ENCODE measurements at places on chromosomes 3 and 15.

DNA sequence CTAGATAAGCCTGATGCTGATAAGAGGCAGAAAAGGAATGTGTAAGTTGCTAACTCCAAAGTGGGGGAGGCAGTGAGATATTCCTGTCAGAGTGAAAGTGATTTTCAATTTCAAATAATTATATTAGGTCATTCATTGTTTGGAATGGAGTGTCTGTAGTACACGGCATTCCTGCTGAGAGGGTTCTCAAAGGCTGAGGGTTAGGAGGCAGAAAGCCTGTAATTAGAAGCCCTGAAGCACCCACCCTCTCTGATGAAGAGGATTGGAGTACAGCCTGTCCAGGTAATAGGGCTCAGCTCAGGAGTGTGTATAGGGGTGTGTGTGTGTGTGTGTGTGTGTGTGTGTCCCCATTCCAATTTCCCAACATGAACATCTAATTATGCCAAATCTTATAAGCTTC, 486.8 kb downstream of the MAGI1 start:
- DNase-seq = no peak

DNA sequence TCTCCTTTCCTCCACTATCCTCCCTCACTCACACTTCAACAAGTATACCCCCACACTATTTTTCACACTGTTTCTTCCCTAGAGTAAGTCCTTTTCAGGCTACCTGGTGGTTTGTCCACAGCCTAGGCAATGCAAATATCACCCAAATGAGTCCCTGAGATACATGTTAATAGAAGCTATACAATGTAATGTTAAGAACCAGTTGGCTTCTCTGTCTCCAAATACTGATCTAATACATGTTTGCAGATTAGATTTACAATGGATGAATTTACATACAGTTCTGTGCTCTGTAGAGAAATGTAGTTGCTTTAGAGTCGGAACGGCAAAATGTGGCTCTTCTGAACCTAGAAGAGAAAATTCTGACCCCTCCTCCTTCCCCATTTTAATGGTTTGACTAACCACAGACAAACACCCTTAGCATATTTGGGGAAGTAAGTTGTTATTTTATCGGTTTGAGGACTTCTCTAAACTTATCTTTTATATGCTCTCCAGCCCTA, 63.6 kb upstream of the MBNL1 start:
- no peak for DNase-seq

DNA sequence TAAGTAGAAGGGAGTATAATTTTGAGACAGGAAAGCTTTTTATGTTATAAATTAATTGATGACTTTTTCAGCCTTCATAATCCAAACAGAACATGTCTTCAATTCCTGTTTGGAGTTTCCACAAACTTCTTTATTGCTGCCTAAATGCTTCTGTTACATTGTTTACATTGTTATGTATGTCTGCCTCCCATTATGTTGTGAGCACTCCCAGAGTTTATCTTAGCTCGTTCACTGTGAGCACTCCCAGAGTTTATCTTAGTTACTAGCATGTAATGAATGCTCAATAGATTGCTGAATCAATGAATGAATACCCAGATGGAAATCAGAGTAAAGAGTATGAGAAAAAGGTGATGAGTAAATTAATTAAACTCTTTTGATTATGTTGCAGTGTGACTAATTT, 1178.0 kb downstream of the ROBO1 start:
- DNase-seq = no peak

GRCh38 chr3:31615071-31615875, 82.5 kb downstream of the STT3B start:
- no peak for DNase-seq

DNA sequence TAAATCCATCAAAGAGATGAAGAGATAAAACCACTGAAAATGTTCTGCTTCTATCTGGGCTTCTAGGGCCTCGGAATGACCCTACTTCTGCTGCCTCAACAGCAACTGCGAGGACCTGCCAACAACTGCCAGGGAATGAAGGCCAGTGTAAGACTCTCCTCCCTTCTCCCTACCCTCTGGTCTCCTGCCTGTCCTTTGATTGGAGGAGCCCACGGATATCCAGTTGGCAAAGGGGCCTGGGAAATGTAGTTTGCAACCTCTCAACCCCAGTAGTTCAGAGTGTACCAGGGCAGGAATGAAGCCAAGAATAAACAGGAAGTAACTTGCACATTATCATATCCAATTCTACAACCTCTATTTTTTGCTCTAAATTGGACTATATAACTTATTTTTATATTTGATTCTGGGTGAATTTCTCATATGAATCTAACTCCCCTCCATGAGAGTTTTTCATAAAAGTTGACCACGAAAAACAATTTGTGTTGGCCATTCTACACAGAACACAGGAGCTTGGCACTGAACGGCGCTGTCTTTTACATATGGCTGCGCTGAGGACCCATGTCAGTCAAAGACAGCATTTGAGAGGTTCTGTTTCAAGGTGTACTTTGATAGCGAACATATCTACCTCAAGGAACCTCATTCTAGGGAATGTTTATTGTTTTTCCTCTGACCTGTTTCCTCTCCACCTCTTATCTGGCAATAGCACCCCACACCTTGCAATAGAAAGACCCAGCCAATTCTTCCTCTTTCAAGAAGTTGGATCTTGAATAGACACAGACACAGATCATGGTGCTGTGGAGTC, 91.1 kb upstream of the RNF7 start:
- DNase-seq = no peak

DNA sequence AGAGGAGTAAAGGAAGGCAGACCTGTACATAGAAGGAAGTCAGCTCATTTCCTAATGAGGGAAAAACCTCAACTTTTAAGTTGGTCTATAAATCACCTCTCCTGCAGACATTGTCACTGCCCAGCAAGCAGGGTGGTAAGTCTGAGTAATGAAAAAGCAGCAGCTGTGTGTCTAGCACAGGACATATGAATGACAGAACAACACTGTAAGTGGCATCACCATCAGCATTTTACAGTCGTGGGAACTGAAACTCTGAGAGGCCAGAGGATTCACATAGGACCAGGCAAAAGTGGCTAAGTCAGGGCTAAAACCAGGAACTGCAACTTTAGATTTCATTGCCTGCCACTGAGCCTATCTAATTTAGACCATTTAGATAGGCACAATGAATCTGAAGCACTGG, 235.6 kb downstream of the CLSTN2 start:
- DNase-seq = no peak

DNA sequence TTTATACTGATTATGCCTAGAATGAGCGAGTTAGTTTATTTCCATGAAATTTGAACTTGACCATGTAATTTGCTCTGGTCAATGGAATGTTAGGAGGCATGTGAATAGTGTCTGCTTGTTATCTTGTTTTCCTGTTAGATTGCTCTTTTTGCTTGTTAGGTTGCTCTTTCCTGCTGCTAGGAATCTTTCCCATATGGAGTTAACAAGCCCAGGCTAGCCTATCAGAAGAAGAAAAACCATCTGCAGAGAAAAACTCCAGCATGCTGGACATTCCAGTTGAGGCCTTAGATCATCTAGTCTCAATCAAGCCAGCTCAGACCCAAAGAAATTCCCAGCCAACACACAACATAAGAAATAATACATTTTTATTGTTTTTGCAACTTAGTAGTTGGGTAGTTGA, 470.2 kb upstream of the AGTR1 start:
- DNase-seq = no peak

DNA sequence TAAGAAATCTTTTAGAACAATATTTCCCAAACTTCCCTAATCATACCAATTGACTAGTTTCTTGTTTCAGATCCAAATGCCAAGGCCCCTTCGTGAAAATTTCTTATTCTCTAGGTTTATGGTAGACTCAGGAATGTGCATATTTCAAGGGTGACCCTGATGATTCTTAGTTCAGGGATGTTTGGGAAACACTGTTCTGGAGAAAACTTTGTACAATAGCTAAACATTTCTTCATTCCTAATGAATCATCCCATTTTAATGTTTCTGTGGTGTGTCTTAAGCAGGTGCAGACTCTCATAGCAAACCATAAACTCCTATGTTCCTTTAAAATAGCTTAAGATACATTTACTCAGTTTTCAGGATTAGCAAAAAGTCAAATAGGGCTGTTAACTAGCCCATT, 314.5 kb downstream of the TIGIT start:
- no peak for DNase-seq

GRCh38 chr15:89792106-89792805, 16.1 kb downstream of the MESP2 start:
- no peak for DNase-seq

All from stimulated activated CD8-positive, alpha-beta memory T cell treated with anti-CD3 and anti-CD28 coated beads, Interleukin-4, amount 100 ng/mL, for 1 hour (primary cell).